ENCODE measurements at places on chromosomes 13 and 19. TPM values are rescaled to one million over a fixed set of nuclear protein-coding genes. Genes with fewer than 3 reads are reported as not detected.

DNA sequence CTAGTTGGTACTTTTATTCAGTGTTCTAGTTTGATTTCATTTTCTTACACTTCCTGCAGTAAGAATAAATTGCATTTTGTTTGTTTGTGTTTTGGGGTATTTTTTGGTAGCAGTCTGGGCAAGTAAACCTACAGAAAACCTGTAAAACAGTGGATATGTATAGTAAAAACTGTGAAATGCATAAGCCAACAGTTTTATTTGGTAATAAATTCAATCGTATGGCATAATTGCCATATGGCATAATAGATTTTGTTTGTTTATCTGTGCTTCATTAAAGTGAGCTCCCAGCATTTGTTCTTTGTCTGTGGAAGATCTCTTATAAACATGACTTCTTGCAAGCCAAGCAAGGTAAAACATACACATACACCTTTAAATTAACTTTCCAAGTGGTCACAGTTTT, 111.9 kb downstream of the PCDH9 start:
- H3K4me3 ChIP-seq = no peak overlapping the region
- H3K27me3 ChIP-seq = no peaks in the 10 kb centered on the region
- H3K27ac ChIP-seq = no peak overlapping the region
- H3K36me3 ChIP-seq = no peaks in the 10 kb centered on the region

DNA sequence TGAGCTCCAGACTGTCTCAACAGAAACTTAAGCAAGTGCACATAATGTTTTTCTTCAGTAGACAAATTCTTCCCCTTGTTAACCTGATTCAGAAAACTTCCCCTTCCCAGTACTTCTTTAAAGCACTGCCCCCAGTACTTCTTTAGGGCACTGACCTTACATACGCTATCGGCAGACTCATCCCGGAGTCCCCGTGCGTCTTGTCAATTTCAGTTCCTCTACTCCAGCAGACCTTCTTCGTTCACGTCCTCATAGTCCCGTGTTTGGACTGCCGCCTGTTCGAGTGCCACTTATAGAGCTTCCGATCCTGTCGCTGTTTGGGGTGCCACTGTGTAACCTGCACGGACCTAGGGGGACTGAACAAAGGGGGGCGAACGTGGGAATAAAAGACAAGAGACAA, 29.0 kb downstream of the ZNF627 start:
- no peak overlapping the region for H3K27ac ChIP-seq
- H3K27me3 ChIP-seq = no peaks in the 10 kb centered on the region
- no peaks in the 10 kb centered on the region for H3K36me3 ChIP-seq

GRCh38 chr19:40257096-40257517, 28.0 kb downstream of the AKT2 start:
- H3K27me3 ChIP-seq = no peaks in the 10 kb centered on the region
- no peak for DNase-seq

DNA sequence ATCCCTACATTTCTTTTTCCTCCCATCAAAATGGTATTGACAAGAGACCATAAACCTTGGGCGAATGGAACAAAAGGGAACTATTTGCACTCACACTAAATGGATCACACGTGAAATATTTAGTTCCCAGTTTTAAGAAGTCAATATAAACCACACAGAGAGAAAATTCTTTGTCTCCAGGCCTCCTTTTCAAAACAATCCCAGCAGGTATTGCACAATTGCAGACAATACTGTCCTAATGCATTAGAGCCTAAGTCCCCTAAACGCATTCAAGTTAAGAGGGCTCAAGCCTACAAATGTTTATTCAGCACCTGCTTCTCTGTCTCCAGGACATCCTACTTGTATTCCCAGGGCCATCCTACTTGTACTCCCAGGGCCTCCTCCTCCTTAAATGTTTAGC, 1.3 kb upstream of the B3GLCT start:
- H3K27ac ChIP-seq = no peak overlapping the region
- no peak overlapping the region for H3K4me3 ChIP-seq
- no peak for DNase-seq
- no peaks in the 10 kb centered on the region for H3K36me3 ChIP-seq
- H3K4me1 ChIP-seq = peaks cover 5% of the 10 kb centered on the region

DNA sequence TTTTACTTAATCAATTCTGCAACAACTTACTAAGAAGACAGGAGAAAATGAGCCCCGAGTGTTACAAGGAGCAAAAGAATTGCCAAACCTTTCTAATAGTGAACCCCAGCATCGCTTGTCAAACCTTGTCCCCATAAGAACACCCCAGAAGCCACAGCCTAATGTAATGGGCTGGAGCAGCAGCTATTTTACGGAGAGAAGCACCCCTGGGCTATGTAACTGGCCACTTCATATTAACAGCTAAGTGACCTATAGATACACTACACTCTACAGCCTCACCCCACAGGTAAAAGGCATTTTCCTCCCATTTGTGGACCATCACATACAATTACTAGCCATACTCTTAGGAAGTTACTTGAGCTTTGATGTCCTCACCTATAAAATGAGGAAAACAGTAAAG, 27.3 kb upstream of the CPB2 start:
- peaks cover 83% of the 10 kb centered on the region for H3K36me3 ChIP-seq
- H3K4me3 ChIP-seq = no peak overlapping the region
- no peaks in the 10 kb centered on the region for H3K4me1 ChIP-seq

- H3K36me3 ChIP-seq = no peaks in the 10 kb centered on the region
- no peak overlapping the region for H3K4me3 ChIP-seq
- no peak overlapping the region for H3K27ac ChIP-seq
- DNase-seq = no peak
These were observed 51.6 kb upstream of the MIR17HG start for GRCh38 chr13:91295712-91296410.

GRCh38 chr19:16268676-16269319, 55.8 kb upstream of the KLF2 start:
- H3K27ac ChIP-seq = no peak overlapping the region
- H3K27me3 ChIP-seq = no peaks in the 10 kb centered on the region
- H3K4me1 ChIP-seq = peaks cover 30% of the 10 kb centered on the region
- DNase-seq = peak; percentile 46
- H3K4me3 ChIP-seq = peak overlapping the region; percentile 27

DNA sequence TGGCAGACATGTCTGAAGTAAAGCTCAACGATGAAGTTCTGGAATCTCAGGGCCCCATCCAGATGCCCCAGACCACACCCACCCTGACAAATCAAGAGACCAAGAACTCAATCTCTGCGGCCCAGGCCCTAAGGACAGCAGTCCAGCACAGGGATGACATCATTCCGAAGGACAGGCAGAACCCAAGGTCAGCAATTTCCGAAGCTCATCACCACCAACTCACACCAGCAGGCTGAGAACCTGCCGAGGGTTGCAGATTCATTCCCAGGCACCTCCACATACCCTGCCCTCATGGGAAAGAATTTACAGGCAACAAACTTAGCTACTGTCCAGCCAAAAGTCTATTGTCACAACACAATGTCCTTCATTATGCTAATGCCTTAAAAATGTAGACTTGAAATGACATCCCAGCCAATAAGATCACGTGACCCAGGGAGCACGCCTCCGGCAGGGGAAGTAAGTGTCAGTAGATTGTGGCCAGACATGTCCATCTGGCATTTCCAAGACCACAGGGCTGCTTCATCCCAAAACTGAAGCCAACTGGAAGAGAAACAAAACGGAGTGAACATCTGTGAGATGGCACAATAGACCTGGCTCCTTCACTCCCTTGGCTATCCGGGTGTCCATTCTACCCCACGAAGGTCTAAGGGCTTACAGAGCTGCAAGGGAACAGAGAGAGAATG, 98.8 kb downstream of the CRYL1 start:
- H3K36me3 ChIP-seq = no peaks in the 10 kb centered on the region
- no peaks in the 10 kb centered on the region for H3K27me3 ChIP-seq
- H3K4me1 ChIP-seq = no peaks in the 10 kb centered on the region
- H3K27ac ChIP-seq = no peak overlapping the region
- no peak for DNase-seq

DNA sequence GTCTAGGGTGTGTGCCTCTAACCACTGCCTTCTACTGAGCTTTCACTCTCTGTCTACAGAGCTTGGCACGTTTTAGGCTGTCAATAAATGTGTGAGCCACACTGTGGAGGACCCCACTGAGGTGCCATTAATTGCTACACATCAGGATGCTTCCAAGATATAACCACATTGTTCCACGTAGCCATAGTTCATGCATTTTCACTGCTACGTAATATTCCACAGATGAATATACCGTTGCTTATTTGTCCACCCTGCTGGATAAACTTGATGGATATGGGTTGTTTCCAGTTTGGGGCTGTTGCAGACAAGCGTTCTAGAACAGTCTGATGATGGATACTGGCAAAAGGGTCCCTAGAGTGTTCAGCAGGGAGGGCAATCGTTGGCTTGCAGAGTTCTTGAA, 11.3 kb upstream of the NUMBL start:
- no peak overlapping the region for H3K27ac ChIP-seq
- H3K27me3 ChIP-seq = no peaks in the 10 kb centered on the region
- DNase-seq = no peak
- H3K4me3 ChIP-seq = no peak overlapping the region
- no peaks in the 10 kb centered on the region for H3K36me3 ChIP-seq

DNA sequence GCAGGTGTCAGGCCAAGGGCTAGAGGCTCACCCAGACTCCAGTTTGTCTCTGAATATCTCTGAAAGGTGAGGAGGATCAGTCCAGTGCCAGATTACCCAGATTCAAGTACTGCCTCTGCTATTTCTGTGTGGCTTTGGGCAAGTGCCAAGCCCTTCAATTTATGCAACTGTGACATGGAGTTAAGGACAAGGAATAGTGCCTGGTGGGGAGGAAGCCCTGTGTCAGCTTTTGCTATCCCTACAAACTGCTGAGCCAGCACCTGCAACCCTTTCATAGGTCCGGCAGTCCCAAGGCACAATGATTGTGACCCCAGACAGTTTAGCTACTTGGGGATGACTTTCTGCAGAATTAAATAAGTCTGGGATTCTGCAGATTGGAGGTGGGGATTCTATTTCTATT, 123.0 kb downstream of the KL start:
- no peaks in the 10 kb centered on the region for H3K27me3 ChIP-seq
- no peak overlapping the region for H3K27ac ChIP-seq
- H3K36me3 ChIP-seq = no peaks in the 10 kb centered on the region
- no peak for DNase-seq

DNA sequence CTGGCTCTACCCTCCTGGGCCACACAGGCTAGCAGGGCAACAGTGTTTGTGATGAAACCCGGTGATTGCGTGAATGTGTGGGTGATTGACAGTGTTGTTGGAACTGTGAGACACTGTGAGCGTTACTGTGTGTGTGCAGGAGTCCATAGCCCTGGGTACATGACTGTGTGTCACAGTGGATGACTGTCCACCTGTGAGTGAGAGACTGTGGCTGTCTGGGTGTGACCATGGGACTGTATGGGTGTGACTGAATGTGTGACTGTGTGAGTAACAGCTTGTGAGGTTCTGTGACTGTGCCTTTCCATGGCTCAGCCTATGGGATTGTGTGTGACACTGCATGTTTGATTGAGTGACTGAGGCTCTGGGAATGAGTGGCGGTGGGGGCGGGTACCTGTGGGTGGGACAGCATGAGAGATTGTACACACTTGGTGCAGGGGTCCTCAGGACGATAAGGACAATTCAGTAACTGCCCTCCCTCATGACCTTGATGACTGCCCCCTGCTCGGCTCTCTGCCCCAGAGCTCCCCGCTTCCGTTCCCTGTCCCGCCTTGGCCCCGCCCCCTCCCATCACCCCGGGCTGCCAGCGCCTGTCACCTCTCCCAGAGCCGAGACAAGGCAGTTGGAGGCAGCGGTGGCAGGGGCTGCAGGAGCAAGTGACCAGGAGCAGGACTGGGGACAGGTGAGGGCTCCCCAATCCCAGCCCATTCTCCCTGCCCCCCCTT, at the start of gene GIPR:
GIPR (plus strand) TSS at position 602 of the 722 bp plus-strand sequence. CDS start 1,300 bp downstream, outside the sequence.
- H3K27me3 ChIP-seq = no peaks in the 10 kb centered on the region
- peak within 1 kb of the TSS; percentile 58 for H3K27ac ChIP-seq
- no peaks in the 10 kb centered on the region for H3K36me3 ChIP-seq
- peaks cover 25% of the 10 kb centered on the region for H3K4me1 ChIP-seq

DNA sequence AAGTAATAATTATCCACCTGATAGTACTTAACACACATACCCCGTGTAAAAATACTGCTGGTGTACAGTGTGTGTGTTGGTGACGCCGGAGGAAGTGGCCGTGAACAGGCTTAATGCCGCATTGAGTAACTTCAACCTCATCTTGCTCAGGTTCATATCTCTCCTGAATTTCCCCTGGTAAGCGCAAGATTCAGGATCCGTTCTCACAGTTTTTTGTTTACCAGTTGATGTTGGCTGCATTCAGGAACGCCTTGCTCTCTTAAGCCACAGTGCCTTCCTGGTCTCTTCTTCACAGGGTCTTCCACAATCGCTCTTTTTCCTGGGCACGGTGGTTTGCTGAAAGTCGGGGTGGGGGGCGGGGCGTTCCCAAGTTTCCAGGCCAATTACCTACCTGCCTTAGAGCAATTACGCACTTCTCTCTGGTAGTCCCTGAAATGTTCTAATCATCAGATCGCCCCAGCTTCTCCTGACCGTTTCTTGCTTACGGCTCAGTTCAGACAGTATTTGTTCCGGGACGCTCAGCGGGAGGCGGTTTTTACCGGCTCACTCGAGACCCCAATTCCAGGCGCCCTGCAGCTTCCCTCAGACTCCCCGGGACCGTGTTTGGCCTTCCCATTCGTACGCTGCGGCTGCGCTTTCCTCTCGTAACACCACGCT, 706 bp upstream of the DNAJC3 start:
- no peaks in the 10 kb centered on the region for H3K27me3 ChIP-seq
- H3K4me3 ChIP-seq = peak overlapping the region; percentile 88
- peak; percentile 13 for DNase-seq
- H3K27ac ChIP-seq = peak overlapping the region; percentile 77
- no peaks in the 10 kb centered on the region for H3K36me3 ChIP-seq

GRCh38 chr19:39470724-39471339, 9.8 kb upstream of the TIMM50 start:
- no peak overlapping the region for H3K4me3 ChIP-seq
- no peak overlapping the region for H3K27ac ChIP-seq
- no peaks in the 10 kb centered on the region for H3K27me3 ChIP-seq
- no peak for DNase-seq
- H3K4me1 ChIP-seq = no peaks in the 10 kb centered on the region

DNA sequence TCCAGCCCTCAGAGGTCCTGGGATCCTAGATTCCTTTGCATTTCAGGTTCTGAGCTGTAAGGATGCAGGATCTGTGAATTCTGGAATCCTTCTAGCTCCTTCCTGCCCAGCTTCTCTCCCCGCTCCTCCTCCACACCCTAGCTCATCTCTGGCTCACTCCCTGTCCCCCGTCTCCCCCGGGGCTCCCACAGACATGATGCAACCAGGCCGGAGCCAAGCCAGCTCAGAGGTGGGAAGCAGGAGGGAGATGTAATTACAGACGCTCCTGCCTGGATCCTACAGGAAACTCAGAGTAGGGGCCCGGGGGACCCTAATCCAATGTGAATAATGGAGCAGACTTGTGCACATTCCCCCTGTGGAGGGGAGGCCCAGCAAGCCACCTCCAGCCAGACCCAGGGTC, 4.5 kb downstream of the GNG8 start:
- no peak for DNase-seq
- H3K4me3 ChIP-seq = no peak overlapping the region
- H3K27ac ChIP-seq = no peak overlapping the region
- no peaks in the 10 kb centered on the region for H3K36me3 ChIP-seq

SRRM5 gene
- total RNA-seq = 0.87 TPM

MZT1 gene
- 7.3 TPM for total RNA-seq

TEX26 gene
- total RNA-seq = not detected

WASF3 gene
- 0.08 TPM for total RNA-seq
